Neural crest cell (in vitro differentiated cells): ENCODE measurements at places on chromosomes 12 and 14. TPM values are rescaled to one million over a fixed set of nuclear protein-coding genes. Genes with fewer than 3 reads are reported as not detected.

Gene KRT77
- total RNA-seq = not detected in 2 replicates

Gene AP5M1
- total RNA-seq = 37.5 and 42.0 TPM in 2 replicates

Gene GDF3
- not detected in 2 replicates for total RNA-seq

Gene CEBPE
- not detected in 2 replicates for total RNA-seq

Gene SAMD15
- total RNA-seq = 4.3 and 7.8 TPM in 2 replicates

Gene CKAP4
- total RNA-seq = 99.4 and 102 TPM in 2 replicates

Gene LRRK2
- 2.1 and 2.8 TPM in 2 replicates for total RNA-seq

Gene SERPINA3
- not detected in 2 replicates for total RNA-seq

Gene ZNF219
- total RNA-seq = 141 and 143 TPM in 2 replicates

Gene MGAT2
- total RNA-seq = 31.8 and 32.3 TPM in 2 replicates

Gene TSPAN11
- total RNA-seq = 18.3 and 21.4 TPM in 2 replicates

Gene TAS2R19
- 2.8 and 3.3 TPM in 2 replicates for total RNA-seq

Gene WDR20
- 28.2 and 30.2 TPM in 2 replicates for total RNA-seq

Gene NT5DC3
- 14.4 and 15.4 TPM in 2 replicates for total RNA-seq

Gene REM2
- total RNA-seq = 3.0 and 3.6 TPM in 2 replicates

Gene FAM181A
- total RNA-seq = 13.4 and 14.7 TPM in 2 replicates

Gene IL26
- not detected in 2 replicates for total RNA-seq

Gene GLT1D1
- total RNA-seq = 7.4 and 8.6 TPM in 2 replicates

Gene PLEKHD1
- 0.14 TPM in 1 of 2 replicates, not detected in the other for total RNA-seq

Gene PELI2
- 16.2 and 19.3 TPM in 2 replicates for total RNA-seq

Gene KCNA5
- not detected in 2 replicates for total RNA-seq

Gene ESPL1
- total RNA-seq = 56.3 and 65.8 TPM in 2 replicates

Gene FOXA1
- not detected in 2 replicates for total RNA-seq

Gene TSPAN9
- 22.8 and 23.8 TPM in 2 replicates for total RNA-seq

Gene POTEG
- total RNA-seq = not detected in 2 replicates

Gene PTPN6
- 0.73 and 1.1 TPM in 2 replicates for total RNA-seq

Gene MMAB
- total RNA-seq = 84.9 and 95.6 TPM in 2 replicates

Gene TAPBPL
- total RNA-seq = 0.73 and 1.2 TPM in 2 replicates

Gene A2M
- 66.4 and 76.7 TPM in 2 replicates for total RNA-seq

Gene MYF5
- total RNA-seq = not detected in 2 replicates

Gene TOMM20L
- total RNA-seq = 0.42 and 0.52 TPM in 2 replicates
